Activated B cell treated with CpG ODN at 0.5 μM for 24 hours (primary cell): ENCODE measurements at places on chromosomes 5 and 9. TPM values are rescaled to one million over a fixed set of nuclear protein-coding genes. Genes with fewer than 3 reads are reported as not detected.

DNA sequence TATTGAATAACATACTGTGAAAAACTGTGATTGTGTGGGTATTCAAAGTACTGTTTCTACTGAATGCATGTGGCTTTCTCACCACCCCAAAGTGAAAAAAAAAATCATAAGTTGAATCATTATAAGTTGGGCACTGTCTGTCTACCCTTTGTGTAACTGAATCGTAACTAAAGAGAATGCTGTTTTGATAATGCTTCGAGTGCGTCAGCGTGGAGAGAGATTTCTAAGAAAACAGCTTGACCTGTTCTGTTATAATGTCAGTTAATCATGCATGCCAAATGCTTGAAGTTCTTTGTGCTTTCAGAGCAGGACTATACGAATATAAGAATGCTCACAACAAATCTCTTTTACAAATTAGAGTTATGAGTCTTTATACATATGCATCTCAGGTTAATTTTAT lies 148.8 kb upstream of the SGCD start:
- DNase-seq = no peak

DNA sequence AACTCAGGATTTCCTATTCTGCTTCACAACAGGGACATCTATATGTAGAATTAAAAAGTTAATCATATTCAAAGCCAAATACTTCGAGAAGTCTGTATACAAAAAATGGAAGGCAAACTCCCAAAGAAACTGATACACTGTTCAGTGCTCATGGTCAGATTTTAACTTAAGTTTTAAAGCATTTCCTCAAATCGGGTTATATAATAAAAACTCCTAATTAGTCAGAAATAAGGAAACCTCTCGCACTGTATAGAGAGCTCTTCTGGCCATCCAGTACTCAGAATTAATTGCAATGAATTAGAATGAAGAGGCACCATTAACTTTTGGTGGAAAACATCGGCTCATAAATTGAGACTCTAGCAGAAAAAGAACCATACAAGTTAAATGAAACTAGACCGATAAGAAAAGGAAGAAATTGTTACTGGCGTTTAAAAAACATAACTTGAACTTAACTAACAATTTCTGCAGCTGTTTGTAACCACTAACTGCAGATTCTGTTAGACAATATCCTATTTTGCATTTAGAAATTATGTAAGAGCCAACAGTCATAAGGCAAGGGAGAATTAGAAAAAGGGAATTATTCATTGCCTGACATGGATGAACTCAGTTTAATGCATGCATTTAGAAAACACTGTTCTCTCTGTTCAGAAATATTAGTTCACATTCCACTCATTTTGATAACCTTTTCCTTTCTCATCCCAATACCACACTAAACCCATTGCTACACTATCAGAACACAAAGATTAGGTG lies 96.6 kb downstream of the FNBP1 start:
- no peak for DNase-seq

The SOX30 gene
- total RNA-seq = 0.37 and 0.47 TPM in 2 replicates

The FKTN gene
- total RNA-seq = 16.8 and 17.5 TPM in 2 replicates
